Gastrocnemius medialis (tissue), 4 donors: ENCODE measurements at places on chromosomes 6 and 20.

- DNase-seq: no peak
Observed at GRCh38 chr20:33005132-33005566, 916 bp upstream of the SUN5 start.

DNA sequence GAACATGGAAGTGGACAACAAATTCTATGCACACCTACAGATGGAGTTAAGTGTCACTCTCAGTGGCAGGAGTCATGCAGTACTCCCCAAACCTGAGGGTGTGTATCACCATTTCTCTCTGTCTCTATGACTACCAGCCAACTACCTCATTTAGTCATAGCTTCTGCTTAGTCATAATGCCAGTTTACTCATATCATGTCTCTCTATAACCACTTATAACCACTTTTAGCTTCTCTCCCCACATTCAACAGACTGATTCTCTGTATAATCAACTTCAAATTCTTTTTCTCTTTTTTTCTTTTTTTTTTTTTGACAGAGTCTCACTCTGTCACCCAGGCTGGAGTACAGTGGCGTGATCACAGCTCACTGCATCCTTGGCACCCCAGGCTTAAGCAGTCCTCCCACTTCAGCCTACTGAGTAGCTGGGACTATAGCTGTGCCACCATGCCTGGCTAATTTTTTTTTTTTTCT, 13.8 kb upstream of the GTF3C6 start:
- no peak for DNase-seq

GRCh38 chr6:164906766-164907165, 402.6 kb downstream of the C6orf118 start:
- DNase-seq: no peak

- DNase-seq: no peak
Observed at GRCh38 chr6:1256435-1257008, 55.4 kb upstream of the FOXQ1 start.

- no peak for DNase-seq
Observed at GRCh38 chr6:134293659-134294161, 24.2 kb downstream of the SGK1 start.

DNA sequence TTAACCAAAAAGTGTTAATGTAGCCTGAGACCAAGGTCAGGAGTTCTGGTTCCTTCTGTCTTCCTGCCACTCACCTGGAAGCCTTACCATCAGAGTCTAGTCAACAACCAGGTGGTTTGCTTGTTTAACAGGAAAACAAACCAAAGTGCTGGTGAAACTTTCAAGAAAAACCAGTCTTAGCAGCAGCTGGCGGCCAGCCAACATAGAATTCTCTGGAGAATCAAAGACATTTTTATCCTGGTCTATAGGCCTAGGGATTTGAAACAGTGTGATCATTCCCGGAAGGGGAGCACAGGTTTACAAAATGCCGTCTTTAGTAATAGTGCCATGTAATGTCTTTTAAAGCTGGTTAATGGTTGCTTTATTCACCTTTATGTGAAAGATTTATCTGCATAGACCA, 146.6 kb upstream of the AKIRIN2 start:
- no peak for DNase-seq

DNA sequence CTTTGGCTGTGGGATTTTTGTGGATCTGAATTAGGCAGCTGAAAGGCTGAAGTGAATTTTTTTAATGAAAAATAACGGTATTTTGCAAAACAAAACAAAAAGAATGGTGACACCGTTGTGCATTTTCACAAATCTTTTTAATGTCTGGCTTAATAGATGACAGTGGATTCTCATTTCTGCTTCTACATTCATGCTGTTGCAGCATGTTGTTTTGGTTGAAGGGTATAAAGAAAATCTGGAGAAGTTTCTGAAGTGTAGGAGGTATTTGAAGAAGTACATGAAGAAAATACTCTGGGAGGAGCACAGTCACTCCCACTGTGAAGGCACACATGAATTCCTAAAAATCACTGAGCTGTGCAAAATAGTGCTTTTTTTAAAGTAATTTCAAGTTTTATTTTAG, 3.1 kb upstream of the MAP3K5 start:
- DNase-seq: no peak

GRCh38 chr6:1603708-1604107, 6.0 kb upstream of the FOXC1 start:
- DNase-seq: no peak

DNA sequence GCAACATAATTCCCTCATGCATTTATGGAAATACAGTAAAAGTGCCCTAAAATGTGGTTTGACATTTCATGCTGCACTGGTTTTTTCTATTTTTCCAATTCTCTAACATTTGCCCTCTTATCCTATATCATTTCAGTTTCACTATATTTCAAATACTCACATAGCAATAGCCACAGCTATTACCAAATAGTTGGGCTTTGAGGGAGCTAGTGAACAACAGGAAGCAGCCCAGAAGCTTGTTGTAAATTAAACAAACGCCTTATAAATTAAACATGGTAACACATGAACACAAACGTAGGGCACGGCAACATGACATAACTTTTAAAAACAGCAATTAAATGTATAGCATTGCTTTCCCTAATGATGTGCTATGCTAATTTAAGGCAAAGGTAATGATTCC, 469.0 kb downstream of the CDC5L start:
- DNase-seq: no peak

DNA sequence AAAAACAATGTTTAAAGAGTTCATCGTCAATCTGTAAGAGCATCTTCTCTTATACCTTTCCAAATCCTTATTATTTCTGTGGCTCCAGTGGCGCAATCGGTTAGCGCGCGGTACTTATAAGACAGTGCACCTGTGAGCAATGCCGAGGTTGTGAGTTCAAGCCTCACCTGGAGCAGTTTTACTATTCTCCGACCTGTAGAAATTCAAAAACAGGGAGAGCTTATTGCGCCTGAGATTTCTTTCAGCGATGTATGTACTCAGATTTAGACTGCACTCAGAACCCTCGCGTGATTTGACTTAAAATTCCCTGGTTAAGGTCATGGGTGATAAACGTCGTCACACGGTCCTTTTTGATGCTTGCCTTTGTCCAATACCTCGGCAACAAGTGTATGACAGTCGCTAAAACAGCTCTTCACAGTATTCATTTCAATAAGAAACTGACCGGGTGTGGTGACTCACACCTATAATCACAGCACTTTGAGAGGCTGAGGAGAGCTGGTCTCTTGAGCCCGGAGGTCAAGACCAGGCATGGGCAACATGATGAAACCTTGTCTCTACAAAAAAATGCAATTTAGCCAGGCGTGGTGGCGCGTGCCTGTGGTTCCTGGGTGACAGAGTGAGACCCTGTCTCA, 11.9 kb downstream of the GPX5 start:
- no peak for DNase-seq
